Stimulated activated CD4-positive, alpha-beta T cell treated with anti-CD3 and anti-CD28 coated beads, Interleukin-1b, Interleukin-23, amount 100 ng/mL, for 1 hour (primary cell): ENCODE measurements at places on chromosomes 3 and 15.

DNA sequence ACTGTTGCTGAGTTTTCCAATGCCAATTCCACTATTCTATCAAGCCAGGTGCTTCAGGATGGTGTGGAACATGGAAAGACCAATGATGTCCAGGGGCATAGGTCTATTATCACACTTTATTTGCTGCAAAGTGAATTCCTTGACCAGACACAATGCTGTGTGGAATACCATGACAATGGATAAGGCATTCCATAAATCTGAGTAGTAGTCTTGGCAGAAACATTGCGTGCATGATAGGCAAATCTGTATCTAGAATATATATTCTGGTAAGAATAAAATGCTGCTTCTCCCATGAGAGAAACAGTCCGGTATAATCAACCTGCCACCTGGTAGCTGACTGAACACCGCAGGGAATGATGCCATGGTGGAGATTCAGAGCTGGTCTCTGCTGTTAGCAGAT, 70.0 kb upstream of the ALDH1A3 start:
- no peak for DNase-seq

GRCh38 chr15:68962465-68962864, 32.1 kb downstream of the SPESP1 start:
- DNase-seq: no peak

GRCh38 chr3:37457378-37458065, 283.1 kb upstream of the LRRFIP2 start:
- DNase-seq: no peak

DNA sequence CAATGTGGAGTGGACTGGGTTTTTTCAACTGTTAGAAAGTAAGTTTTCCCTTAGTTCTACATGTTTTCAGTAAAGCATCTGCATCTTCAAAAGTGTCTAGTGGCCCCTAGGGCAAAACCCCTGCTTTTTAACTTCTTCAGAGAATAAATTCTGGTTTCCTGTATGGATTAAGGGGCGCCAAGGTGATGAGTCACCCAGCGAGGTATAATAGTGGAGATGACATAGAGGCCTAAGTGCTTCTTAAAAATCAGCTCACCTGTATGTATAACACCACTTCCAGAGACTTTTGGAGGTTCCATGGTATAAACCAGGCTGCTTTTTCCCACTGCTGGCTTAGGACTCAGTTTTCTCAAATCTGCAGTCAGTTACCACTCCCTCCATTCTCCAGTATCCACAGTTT, 68.9 kb downstream of the SYN2 start:
- no peak for DNase-seq

GRCh38 chr15:65956307-65956706, 87.0 kb downstream of the RAB11A start:
- no peak for DNase-seq

GRCh38 chr15:96896766-96897165, 566.3 kb downstream of the NR2F2 start:
- no peak for DNase-seq

GRCh38 chr3:44976002-44976815, at the start of the genes EXOSC7 and ZDHHC3:
Gene EXOSC7, plus strand, starts transcription at chr3:44976244. Its CDS starts 34 bp downstream, at chr3:44976278.
Gene ZDHHC3, minus strand, starts transcription at chr3:44976174. Its CDS starts 16,738 bp downstream, at chr3:44959436.
- DNase-seq: peak; percentile 75

- no peak for DNase-seq
These were observed 191.5 kb upstream of the DPH6 start for GRCh38 chr15:35737441-35737840.

GRCh38 chr15:41690636-41691035, 30.4 kb downstream of the MGA start:
- no peak for DNase-seq

GRCh38 chr3:9452417-9452816, 55.0 kb downstream of the SETD5 start:
- DNase-seq: no peak

DNA sequence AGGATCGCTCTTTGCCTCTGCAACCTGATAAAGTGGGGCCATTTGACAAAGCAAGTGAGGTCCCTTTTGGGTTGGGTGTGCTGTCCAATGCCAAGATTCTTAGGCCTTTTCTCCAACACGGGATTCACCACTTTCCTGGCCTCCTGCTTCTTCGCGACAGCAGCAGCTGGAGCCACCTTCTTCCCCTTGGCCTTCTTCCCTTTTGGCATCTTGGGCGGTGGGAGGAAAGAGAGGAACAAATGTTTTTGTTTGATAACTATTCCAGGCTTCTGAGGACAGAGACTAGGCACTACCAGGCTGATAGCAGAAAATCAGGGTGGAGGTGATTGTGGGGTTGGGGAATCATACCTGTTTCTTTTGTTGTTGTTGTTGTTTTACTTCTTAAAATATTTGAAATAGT, 30.0 kb upstream of the FAM81A start:
- no peak for DNase-seq

DNA sequence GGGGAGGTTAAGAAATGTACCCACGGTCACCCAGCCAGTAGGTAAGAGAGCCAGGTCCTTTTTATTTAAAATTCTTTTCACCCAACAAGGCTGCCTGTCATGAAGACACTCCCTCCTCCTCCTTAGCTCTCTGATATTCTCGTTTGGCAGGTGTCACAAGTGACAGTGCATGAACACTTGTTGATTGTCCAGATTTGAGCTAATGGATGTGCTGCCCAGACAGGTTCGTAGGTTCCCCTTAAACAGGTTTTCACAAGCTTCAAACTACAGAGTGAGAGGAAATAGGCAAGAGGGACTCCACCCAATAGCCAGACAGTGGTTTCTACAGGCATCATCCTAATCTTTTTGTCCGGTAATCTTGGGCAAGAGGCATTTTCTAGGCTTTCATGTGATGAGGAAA, 32.2 kb downstream of the ATP13A4 start:
- no peak for DNase-seq

DNA sequence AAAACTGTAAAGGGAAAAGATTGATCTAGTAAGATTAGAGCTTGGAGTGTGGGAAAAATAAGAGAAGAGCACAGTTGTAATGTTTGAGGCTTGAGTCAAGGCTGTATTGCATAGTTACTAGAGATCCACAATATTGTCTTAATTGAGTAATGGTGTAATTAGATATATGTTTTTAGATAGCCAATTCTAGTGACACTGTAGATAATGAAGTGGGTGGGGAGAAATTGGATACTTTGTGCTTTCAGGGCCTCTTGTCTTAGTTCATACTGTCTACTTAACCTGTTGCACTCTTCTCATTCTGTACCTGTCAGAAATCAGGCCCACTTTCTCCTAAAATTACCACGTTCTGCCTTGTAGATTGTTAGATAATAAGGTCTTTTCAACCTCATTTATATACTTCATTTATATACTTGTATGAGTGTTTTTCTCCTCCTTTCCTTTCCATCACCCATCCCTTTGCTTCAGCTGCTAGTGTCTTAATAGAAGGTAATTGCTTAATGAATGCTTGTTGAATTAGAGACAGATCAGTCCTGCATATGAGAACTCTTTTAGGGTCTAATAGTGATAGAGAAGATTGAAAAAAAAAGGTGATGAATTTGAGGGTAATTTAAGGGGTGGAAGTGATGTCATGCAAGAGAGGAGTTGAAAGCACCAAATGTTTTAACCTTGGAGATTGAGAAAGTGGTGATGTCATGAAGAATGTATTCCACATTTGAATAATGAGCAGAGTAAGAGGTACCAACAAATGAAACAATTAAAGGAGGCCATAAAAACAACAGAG, 32.0 kb downstream of the PIK3CA start:
- DNase-seq: no peak

DNA sequence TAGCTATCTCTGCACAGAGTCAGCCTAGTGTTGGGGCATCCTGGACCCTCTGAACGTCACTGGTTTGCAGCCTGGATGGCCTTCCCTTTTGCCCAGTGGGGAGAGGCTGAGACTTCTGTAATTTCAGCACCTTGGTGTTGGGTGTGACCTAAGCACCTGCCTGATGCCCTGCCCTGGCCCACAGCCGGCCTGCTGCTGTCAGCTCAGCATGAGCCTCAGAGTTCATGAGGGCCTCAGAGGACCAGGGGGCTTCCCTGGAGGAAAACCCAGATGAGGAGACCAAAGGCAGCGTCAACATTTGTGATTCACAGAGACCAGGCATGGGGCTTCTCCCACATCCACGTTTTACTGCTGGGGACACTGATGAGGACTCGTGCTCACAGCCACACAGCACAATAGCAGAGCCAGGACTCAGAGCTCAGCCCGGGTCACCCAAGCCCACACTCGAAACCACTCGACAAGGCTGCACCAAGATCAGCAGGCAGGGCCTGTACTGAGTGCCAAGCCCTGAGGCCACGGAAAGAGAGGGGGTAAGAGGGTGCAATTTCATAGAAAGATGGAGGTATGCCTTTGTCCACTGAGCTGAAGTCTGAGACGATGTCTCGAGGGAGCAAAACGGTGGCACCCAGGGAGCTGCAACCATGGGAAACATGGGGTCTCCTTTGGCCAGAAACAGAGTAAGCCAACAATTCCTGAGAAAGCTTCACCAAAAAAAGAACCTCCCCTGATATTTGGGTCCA, 9.9 kb upstream of the GP9 start:
- no peak for DNase-seq

GRCh38 chr15:28881170-28881569, 4.6 kb upstream of the APBA2 start:
- no peak for DNase-seq

GRCh38 chr3:144259267-144259666, 287.6 kb downstream of the DIPK2A start:
- DNase-seq: no peak

DNA sequence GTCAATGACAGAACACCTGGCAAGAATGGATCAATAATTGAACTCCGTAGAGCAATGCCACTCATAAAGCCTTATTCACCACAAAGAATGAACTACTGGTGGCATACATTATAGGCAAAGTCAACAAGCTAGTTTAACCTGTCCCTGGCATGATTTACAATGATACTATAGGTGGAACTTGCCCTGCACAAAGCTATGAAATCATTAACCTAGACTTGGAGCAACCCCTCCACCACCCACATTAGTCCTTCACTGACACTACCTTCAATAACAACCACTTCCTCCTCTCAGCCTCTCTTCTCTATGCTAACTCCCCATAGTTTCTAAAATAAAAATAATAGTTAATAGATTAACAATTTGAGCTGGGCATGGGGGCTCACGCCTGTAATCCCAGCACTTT, 54.4 kb downstream of the ACAP2 start:
- no peak for DNase-seq

- no peak for DNase-seq
These were observed 301.7 kb downstream of the NTRK3 start for GRCh38 chr15:87954793-87955192.

GRCh38 chr15:66715181-66715624, 13.2 kb downstream of the SMAD6 start:
- DNase-seq: no peak

GRCh38 chr3:16106050-16106449, 68.4 kb upstream of the GALNT15 start:
- DNase-seq: no peak

- no peak for DNase-seq
These were observed 89.4 kb upstream of the TJP1 start for GRCh38 chr15:29911705-29912104.

DNA sequence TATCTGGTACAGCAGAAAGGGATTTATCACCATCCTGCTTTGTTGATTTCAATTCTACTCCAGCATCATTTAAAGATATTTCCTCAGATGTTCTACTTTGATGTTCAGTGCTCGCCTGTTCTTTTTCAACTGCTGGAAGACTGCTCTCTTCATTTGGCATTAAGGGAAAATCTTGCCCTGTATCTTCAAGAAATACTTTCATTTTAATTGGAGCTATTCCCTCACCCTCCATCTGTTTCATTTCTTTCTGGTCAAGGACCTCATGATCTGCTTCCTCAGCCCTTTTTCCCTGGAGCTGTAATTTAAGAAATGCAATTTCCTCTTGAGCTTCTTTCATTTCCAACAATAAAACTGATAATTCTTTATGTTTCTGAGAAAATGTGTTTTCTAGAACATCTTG, 37.8 kb upstream of the HCLS1 start:
- no peak for DNase-seq

DNA sequence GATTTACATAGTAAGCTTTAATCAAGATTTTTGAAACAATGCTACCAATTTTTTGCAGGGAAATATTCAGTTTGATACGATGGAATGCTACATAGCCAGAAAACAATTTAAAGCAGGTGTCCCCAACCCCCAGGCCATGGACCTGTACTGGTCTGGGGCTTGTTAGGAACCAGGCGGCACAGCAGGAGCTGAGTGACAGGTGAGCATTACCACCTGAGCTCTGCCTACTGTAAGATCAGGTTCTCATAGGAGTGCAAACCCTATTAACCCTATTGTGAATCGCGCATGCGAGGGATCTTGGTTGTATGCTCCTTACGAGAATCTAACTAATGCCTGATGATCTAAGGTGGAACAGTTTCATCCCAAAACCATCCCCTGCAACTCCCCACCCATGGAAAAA, 322.6 kb upstream of the NECTIN3 start:
- no peak for DNase-seq

- DNase-seq: no peak
These were observed 5.7 kb upstream of the BLM start for GRCh38 chr15:90711418-90711824.

- no peak for DNase-seq
These were observed 60.2 kb downstream of the PIAS1 start for GRCh38 chr15:68114356-68114755.

- DNase-seq: no peak
These were observed 32.8 kb downstream of the SEC62 start for GRCh38 chr3:169999433-169999832.

DNA sequence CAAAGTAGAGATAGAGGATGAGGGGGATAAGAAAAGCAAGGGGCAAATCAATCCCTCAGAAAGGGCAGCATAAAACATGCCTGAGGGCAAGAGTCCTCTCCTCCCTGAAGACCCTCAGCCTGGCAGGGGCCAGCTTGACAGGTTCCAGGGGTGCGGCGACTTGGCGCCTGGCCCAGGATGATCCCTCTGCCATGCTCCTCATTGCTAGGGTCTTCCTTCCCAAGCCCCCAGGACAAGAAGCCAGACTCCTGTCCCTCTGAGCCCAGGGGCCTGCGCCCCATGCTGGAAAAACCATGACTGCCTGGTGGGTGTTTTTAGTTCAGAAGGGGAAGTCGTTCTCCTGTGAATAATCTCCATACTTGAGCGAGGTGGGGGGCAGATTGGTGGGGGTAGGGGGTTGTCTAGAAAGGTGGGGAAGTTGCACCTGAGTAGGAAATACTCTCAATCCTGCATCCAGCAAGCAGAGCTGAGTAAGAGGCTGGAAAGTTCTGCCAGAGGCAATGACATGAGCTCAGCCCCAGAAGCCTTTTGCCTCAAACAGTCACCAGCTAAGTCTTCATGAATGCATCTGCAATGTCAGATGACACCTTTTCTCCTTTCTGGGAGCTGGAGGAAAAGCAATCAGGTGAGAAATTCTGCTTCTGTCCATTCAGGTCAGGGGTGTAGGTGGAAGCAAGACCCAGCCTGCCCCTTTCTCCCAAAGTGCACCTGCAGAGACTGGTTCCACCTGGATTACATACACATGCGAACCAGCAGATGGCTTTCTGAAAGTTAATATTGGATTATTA, 18.3 kb downstream of the SLC12A8 start:
- no peak for DNase-seq

- DNase-seq: no peak
These were observed 95.2 kb downstream of the WDR76 start for GRCh38 chr15:43922021-43922420.

GRCh38 chr3:99332718-99333117, 305.7 kb upstream of the COL8A1 start:
- no peak for DNase-seq

- no peak for DNase-seq
These were observed 96.0 kb upstream of the CDIN1 start for GRCh38 chr15:36483409-36483808.
